Body of pancreas (tissue), 4 donors: ENCODE measurements at places on chromosomes 3 and 15. TPM values are rescaled to one million over a fixed set of nuclear protein-coding genes. Genes with fewer than 3 reads are reported as not detected.

DNA sequence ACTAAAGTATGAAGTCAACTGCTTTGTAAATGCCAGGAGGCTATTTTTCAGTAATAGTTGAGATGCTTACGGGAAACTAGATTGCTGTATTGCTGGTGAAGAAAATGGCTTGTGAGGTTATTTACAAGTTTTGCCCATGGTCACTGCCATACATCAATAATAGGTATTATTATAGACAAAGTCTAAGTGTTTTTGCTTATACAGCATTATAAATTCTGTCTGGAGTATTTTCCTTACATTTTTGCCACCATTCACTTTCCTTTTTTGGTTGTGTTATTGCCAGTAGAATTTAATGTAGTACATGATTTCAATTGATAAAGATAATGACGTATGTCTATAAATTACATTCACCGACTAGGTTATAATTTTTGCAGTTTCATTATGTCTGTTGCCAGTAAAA is 114.2 kb downstream of the CDIN1 start:
- DNase-seq: no peak

Gene ISL2
- not detected for total RNA-seq

GRCh38 chr3:20849975-20850374 is 664.0 kb upstream of the SGO1 start:
- DNase-seq: no peak

DNA sequence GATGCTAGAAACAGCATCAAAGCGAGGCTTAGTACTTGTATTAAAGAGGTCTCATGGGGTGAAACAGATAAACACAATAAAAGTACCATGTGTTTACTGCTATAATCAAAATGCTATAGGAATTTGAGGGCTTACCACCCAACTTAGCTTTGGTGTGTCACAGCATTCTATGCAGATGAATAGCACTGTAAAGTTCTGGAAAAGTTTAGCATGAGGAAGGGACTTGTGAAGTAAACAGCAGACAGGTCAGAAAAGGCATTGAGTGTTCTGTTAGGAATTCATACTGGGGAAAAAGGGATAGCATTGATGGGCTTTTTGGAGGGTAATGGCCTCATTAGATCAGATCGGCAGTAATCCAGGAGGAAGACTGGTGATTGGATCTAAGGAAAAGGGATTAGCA is 505.3 kb downstream of the NLGN1 start:
- no peak for DNase-seq

Gene ZNF385D
- 5.9 TPM for total RNA-seq

DNA sequence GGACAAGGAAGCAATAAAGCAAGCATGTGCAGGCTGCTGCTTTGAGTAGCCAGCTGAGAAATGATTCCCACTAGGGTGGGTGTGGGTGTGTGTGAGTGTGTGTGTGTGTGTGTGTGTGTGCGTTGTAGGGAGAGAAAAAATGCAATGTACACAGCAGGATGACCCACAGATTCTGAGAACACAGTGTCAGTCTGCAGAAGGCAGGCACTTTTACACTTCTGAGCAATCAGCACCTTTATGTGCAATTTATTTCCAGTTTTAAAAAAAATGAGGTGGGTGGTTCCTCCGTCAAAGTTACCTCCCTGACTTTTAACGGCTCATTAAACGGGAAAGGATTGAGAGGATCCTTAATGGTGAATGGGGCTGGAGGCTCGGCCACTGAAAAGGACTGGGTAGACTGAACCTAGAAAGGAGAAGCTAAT is 38.5 kb upstream of the LIPC start:
- DNase-seq: no peak

DNA sequence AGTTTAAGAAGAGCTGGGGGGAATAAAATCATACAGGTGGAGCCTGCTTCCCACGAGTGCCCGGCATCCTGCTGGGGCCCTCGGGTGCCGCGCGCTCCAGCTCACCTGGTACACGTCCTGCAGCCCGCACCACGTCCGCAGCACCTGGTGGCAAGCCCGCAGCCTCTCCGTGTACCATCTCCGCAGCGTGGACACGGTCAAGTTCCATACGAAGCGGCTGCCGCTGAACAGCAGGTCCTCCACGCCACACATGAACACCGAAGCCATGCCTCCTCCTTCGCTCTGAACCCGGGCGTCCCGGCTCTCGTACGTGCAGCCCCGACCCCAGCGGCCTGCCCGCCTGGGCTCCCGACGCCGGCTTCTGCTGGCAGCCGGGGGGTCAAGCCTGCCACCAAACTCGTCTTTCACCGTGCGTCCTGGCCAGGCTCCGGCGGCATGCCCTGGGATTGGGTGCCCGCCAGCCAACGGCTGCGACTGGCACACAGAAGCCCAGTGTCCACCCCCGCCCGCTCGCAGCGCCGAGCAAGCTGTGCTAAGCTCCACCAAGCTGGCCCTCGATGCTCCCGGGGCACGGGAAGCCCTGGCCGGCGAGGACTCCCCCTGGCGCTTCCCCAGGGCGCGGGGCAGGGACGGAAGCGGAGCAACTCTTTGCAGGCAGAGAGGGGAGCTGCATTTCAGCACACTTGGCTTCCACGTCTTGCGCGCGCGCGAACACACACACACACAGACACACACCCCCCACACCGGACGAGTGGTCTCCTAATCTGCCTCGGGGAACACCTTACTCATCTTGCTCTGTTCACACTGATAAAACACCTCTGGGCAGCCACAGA is at the start of gene FRMD4B:
Gene FRMD4B (minus strand): TSS at position 366 of the 833 bp plus-strand sequence. CDS start 99 bp downstream, at position 267.
- peak; percentile 68 for DNase-seq

Gene NDN
- total RNA-seq: 21.8 TPM

DNA sequence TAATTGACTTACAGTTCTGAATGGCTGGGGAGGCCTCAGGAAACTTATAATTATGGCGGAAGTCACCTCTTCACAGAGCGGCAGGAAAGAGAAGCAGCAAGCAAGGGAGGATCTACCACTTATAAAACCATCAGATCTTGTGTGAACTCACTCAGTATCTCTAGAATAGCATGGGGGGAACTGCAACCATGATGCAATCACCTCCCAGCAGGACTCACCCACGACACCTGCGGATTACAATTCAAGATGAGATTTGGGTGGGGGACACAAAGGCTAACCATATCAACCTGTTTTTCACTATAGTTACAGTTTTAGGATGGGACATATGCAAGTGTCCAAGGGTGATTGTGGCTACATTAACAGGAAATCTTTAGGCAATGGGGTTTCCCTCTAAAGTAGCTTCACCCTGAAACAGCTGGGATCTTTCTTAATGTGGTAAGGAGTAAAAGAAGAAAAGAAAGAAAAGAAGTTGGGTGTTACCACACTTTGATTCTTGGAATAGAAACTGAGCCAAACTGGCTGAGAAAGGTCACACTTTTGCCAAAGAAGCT is 453.8 kb downstream of the OTOL1 start:
- DNase-seq: no peak

GRCh38 chr3:172658344-172659245 is 52.3 kb downstream of the NCEH1 start:
- peak; percentile 27 for DNase-seq

GRCh38 chr3:49378249-49378895 is 20.2 kb upstream of the GPX1 start:
- no peak for DNase-seq

Gene SI
- total RNA-seq: not detected

Gene RGMA
- total RNA-seq: 8.8 TPM

GRCh38 chr15:61137105-61137792 is 91.9 kb downstream of the RORA start:
- no peak for DNase-seq

Gene SKOR1
- total RNA-seq: 0.78 TPM

Gene PP2D1
- not detected for total RNA-seq

GRCh38 chr15:89370120-89370977 is 35.7 kb upstream of the POLG start:
- DNase-seq: no peak

DNA sequence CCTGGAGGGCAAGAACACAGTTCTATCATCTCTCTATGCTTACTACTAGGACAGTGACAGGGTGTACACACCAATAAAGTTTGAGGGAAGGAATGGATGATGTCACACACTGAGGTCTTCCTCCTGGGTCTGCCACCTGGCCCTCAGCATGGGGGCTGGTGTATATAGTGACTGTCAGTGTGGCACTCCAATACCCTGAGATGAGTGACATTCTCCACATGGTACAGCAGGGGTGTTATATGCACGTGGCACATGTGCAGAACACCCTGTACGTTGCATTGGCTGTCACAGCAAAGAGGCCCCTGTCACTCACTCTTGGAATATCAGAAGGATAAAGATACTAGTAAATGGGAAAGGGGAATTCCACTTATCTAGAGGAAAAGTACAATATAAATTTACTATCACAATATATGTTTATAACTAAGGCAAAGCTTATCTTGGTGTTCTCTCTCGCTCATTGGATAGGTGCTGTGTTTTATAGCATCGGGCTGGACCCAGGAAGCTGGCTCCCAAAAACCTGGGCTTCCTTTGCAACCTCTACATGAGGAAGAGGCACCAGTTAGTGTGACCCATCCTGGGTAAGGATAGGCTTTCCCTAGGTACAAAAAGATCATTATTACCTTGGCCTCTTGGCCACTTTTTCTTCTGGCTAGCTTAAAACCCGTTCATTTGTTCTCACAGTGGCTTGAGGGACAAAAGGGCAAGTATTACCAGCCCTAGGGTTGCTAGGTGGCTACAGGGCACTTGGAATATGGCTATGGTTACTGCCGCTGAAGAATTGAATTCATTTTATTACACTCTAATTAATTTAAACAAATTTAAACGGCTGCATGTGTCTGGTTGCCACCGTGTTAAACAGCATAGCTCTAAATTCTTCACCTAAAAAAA is 54.8 kb upstream of the HES1 start:
- DNase-seq: no peak

GRCh38 chr3:188232656-188233055 is 78.7 kb downstream of the LPP start:
- no peak for DNase-seq

DNA sequence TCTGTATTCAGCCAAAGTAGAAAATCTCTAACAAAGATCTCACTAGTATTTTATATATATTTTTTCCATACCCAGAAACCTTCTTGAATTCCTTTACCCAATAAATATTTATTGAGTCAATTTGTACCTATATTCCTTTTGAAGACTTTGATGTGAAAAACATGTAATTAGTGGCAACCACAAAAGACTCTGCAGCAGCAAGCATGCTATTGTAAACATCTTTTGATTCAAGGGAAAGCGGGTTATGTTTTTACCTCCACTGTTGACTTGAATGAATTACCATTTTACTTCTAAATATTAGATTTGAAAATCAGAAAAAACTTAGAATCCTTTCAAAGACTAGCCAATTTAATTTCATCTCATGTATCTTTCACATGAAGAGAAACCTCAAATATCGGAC is 2.4 kb downstream of the GPR15 start:
- DNase-seq: no peak

Gene MAP1A
- total RNA-seq: 3.1 TPM
